ENCODE measurements at places on chromosomes 7 and 10. TPM values are rescaled to one million over a fixed set of nuclear protein-coding genes. Genes with fewer than 3 reads are reported as not detected.

The SUN1 gene
- 145 TPM for total RNA-seq

The ELMO1 gene
- total RNA-seq: 0.10 TPM

The C10orf53 gene
- not detected for total RNA-seq

The CD36 gene
- not detected for total RNA-seq

The FEZF1 gene
- total RNA-seq: not detected

The DMTF1 gene
- 48.0 TPM for total RNA-seq

The ALOX5 gene
- 28.2 TPM for total RNA-seq

The AOAH gene
- total RNA-seq: not detected

The NKX1-2 gene
- not detected for total RNA-seq

The FAM25A gene
- not detected for total RNA-seq

- no peak for DNase-seq
Measured at GRCh38 chr10:112732277-112732921, 217.6 kb upstream of the TCF7L2 start.

DNA sequence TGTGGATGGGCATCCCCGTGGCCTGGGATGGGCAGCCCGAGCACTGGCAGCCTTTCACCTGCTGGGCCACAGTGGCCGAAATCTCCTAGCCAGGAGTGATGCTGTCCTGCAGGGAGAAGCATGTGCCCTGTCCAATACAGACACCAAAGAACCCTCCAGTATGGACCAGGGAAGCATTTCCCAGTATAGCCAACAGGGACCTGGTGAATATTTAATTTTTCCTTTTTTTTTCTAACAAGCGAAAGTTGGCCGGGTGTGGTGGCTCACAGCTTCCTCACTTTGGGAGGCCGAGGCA is 11.0 kb downstream of the IMPDH1 start:
- DNase-seq: no peak

- peak; percentile 54 for DNase-seq
Measured at GRCh38 chr7:108109221-108109908, 20.8 kb downstream of the LAMB4 start.

DNA sequence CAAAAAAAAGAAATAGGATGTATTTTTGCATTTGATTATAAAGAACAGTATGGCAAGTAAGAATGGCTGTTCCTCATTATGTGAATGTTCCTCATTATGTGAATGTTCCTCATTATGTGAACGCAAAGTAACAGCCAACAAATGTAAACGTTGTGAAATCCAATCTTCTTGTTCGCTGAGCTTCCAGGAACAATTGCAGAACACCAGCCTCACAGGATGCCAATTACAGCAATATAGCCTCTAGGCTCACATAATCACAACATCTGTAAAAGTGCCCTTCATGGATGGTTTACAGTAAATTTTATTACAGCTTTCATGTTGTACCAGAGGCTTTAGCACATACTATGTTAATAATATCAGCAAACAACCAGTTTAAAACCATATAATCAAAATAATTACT is 71.6 kb downstream of the THSD7A start:
- no peak for DNase-seq

- no peak for DNase-seq
Measured at GRCh38 chr7:21041666-21042065, 255.0 kb upstream of the SP8 start.

DNA sequence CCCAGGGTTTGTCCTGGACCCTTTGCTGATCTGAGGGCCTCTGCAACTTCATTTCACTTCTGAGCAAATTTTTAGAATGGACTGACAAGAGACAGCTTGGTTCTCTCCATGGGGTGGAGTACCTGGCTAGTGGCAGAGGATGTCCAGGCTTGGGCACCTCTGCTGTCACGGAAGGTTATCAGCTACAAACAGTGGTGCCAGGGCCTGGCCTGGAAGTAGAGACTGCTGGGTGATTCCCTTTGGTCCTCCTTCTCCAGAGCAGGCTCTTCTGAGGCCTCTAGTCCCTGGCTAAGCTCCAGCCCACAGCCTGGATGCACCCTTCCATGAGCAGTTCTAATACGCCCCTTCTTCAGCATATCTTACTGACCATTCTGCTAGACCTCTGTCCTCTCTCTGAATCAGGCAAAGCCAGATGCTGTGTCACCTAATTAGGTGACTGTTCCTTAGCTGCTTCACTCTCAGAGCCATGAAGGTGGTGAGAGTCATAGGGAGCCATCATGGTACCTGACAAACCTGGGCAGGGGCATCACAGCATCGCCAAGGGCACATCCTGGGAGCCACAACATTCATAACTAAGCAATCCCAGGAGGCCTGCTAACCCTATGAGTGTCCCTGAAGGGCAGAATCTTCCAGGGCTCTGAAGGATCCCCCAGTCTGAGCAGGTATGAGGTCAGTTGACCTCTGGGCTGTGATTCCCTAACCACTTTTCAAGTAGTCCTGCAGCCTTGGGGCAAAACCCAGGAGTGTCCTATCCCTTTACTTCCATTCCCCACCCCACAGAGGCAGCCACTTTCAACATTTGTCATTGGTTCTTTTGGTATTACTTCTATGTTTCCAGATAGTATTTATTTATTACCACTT is 4.0 kb downstream of the ARHGAP22 start:
- DNase-seq: no peak

DNA sequence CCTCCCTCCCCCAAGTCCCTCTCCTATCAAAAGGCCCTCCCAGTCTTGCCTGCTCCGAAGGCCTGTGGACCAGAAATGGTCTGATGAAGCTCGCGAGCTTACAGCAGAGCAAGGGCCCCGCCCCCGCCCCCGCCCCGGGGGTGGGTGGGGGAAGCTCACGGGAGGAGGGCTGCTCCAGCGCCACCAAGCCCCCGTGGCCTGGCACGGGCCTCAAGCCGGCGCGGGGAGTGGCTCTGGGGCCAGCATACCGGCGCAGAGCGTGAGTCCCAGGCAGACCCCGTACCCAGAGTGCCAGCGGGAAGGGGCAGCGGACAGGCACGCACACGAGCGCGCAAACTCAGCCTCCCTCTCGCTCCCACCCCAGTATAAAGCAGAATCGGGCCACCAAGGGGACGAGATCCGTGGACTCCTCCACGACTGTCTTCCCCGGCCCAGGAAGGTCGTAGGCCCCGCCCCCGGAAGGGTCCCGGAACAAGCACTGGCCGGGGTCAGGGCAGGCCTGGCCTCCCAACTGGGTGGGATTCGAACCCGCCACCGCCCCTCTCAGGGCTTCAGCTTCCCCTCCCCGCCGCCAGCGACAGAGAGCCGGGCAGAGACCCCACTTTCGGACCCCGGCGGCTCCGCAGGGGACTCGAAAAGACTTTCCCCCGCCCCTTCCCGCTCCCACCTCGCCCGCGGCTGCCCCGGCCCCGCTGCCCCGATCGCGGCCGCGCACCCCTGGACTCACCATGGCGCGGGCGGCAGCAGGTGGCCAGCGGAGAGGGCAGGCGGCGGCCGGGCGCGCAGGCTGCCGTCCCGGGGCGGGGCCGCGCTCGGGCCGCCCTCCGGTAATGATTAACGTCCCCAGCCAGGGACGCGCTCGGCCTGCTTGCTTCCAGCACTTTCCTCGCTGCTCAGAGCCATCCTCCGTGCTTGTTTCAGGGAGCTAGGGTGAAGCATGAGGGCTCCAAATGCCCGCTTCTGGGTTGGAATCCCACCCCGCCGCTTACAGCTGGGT is at the start of gene PCBD1:
PCBD1 (minus strand) TSS at position 762 of the 997 bp plus-strand sequence; CDS start at position 730, 32 bp downstream.
- peak; percentile 82 for DNase-seq

DNA sequence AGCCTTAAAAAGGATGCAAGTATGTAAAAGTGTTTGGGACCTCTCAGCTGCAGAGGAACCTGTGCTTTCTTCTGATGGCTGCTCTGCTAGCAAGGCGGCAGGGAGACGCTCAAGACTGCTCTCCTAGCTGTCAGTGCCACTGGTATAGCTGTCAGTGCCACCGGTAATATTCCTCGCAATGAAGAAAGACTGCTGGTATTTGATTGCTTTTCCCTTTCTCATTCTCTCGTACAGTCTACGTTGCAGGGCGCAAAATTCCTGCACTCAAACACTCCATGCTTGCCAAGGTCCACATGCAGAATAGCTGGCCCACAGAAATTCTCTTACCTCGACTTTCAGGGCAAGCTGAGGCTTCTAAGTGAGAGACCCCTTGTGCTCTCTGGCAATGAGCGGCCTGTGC is 432.6 kb upstream of the KLF6 start:
- no peak for DNase-seq

GRCh38 chr10:3699916-3700315 is 85.1 kb downstream of the KLF6 start:
- no peak for DNase-seq

DNA sequence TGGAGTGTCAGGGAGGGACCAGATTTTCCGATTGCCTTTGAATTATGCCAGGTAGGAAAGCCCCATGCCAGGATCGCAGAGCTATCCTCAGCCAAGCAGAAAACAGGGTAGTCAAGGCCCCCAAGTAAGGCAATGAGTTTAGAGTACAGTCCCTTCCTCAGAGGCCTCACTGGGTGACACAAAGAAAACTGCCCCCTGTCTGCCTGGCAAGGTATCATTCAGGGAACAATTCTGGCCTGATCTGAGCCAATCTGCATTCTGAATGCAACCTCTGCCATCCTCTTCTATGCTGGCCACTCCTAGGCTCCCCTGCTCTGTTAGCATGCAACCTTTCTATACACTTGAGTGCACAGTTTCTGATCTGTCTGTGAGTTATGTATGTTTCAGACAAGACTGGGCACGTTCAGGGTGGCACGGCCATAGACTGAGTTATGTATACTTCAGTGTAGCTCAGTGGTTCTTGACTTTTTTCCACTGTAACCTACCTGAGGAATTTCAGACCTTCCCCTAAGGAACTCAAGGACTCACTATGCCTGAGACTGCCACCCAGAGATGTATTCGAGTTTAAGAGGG is 336.8 kb downstream of the PLXNA4 start:
- DNase-seq: no peak

GRCh38 chr10:16381083-16381482 is 55.7 kb upstream of the PTER start:
- DNase-seq: peak; percentile 86

DNA sequence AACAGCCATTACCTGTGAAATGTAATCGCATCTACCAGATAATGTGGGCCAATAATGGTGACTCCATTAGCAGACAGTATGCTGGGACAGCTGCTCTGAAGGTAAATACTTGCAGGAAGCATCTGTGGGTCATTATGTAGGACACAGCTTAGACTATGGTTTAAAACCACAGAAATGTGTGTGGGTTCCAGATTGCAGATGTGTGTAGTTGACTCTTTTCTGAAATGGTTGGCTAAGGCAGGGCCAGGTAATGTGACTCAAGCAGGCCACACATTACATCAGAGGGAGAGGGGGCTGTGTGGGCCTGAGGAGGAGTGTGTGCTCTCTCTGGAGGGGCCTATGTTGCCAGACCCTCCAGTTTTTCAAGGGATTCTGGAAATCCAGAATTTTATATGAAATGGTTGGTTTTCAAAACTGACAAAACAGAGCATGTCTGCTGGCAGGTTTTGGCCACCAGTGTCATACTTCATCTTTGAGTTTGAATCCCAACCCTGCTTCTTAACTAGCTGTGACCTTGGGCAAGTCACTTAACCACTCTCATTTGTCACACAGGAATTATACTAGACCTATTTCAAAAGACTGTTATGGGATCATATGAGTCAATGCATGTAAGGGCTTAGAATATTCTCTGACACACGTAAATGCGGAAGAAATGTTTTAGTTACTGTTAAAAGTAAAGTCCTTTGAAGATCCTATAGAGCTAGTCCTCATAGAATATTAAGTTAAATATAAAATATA is 64.5 kb downstream of the MCMBP start:
- DNase-seq: no peak

DNA sequence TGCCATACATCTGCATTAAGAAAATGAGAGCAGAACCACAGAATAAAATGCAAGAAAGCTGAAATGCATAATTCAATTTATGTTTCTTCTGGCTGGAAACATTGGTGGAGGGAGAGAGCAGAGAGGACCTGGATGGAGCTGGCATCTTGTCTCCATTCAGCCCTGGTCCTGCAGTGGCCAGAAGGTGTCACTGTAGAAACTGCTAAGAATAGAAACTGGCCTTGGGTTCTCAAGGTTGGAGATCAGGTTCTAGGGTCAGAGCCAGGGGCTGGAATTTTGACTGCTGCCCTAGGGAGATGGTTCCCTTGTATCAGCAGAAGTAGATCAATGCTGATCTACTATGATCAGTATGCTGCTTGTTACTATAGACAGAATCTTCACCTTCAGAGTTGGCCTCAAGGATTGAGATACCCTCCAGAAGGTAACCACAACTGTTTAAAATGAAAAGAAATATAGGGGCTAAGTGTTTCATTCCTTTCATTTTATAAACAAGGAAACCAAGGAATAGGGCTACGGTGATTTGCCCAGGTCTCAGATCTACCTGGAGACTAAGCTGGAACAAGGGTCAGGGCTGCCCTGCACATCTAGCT is 13.1 kb downstream of the TAS2R41 start:
- peak; percentile 53 for DNase-seq

DNA sequence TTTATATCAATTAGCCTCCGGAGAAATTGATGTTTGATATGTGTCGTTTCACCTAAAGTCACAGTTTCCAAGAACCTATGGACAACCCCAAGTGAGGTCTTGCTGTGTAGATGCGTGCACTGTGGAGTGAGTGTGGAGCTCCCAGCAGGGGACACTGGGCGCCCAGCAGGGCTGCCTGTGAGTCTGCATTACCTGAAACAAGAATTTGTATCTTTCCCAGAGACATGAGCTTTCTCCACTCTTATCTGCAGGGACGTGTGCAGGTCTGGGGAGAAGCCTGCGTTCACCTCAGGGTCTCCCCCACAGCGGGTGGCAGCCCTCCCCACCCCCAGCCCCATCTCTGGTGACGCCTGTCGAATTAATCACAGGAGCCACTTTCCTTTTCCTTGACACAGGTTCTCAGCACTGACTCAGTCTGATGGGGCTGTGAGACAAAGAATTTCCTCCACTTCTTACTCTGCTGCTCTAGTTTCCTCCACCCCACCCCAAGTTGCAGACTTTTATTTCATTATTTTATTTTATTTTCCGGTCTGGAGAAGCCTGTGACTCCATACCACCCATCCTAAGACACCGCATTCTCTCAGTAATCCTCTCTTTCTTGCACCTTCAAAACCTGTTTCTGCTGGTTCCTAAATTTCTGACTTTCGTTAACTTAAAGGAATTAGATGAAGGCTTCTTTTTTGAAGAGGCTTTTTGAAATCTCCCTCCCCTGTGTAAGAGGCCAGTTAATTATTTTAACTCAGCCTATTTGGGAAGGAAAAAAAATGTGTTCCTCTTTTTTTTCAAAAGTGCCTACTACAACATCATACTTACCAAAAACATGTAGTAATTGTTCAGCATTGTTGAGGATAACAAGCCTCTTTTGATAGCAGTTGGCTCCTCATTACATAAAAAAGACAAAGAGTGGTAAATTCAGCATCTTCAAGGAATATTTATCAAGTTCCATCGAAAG is 17.0 kb upstream of the INSIG1 start:
- no peak for DNase-seq

- peak; percentile 35 for DNase-seq
Measured at GRCh38 chr10:72297281-72297804, 23.6 kb downstream of the DDIT4 start.

GRCh38 chr7:139169816-139170215 is 60.3 kb upstream of the ZC3HAV1 start:
- DNase-seq: no peak

GRCh38 chr7:30471205-30471604 is 7.4 kb downstream of the NOD1 start:
- no peak for DNase-seq

- DNase-seq: peak; percentile 43
Measured at GRCh38 chr7:26195867-26196657, 4.5 kb downstream of the HNRNPA2B1 start.

Measured in HT-29 (cell line).